ENCODE measurements at places on chromosomes 5 and 9.

DNA sequence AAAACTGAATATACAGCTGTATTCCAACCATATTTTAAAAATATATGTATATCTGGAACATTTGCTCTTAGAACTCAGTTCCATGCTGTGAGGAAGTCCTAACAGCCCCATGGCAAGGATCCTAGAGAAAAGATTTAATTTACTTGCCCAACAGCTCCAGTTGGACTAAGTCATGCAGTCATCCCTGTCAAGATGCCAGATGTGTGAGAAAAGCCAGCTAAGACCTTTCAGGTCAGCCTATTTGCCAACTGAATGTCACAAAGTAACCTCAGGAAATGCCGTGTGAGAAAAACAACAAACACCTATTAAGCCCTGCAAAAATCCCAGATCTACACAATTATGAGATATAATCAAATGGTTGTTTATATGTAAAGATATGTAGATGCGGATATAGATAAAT is 416.3 kb downstream of the NR2F1-AS1 start:
- DNase-seq, result no peak

DNA sequence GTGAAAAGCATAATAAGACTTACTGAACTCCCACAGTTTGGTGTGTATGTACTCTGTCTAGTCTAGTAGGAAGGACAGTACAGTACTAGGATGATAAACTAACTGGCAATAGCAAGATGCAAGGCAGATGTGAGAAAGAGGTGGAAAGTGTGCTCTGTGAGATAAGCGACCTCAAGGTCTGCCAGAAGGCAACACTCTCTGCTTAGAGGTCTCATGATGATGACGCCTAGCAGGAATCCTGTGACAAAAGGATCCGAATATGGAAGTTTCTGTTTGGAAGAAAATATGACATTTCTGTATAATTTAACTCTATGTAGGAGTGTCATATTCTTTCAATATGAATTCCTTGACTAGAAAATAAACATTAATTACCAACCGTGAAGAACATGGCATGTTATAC is 112.2 kb downstream of the PLPPR1 start:
- no peak for DNase-seq

DNA sequence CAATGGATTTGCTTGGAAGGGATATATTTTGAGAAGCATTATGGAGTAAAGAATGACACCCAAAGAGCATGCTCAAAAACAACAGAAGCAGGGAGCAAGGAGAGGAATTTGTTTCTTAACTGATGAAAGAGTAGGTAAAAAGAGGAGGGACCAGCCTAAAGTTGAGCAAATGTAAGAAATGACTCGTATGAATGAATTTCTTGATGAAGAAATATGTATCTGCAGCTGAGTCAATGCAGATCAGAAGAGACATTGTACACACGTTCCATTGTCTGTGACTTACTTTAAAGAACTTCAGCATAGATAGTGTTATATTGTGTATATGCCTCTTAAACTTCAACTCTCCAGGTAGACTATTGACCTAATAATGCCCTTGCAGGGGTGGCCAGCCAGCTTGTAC is 112.7 kb upstream of the NREP start:
- DNase-seq, result no peak

GRCh38 chr9:107669422-107669821 is 179.9 kb upstream of the KLF4 start:
- DNase-seq, result no peak

- DNase-seq, result no peak
Observed at GRCh38 chr5:102969641-102970040, 150.3 kb downstream of the GIN1 start.
